CD4-positive, alpha-beta T cell (primary cell): ENCODE measurements at places on chromosomes 5 and 9.

- DNase-seq: peak; percentile 86
Measured at GRCh38 chr9:27572566-27572917, 739 bp downstream of the C9orf72 start.

- DNase-seq: no peak
Measured at GRCh38 chr5:65382582-65382981, 99.1 kb downstream of the ADAMTS6 start.

DNA sequence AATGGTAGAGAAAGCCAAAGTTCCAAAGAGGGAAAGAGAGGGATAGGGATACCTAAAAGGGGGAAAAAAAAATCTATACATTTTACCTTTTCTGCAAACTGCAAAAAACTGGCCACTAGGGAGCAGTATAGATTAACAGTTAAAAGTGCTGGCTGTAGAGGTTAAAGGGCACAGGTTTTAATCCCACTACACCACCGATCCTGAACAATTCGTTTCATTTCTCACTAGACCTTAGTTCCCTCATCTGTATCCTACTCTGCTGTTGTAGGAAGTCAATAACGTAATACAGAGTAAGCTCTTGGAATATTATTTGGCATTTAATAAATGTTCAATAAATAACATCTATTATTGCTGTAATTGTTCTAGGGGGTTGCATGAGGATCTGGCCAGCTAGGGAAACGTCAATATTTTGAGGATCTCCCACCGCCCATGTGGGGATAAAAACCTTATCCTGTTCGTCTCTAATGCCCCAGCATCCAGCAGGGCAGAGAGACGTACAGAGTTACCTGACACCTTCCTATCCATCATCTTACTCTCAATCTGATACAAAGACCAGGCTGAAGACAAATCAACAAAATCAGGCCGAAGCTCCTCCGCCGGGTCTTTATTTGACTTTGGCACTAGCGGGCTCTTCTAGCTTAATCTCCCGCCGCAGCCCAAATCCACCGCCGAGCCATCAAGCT is 757 bp downstream of the CDC26 start:
- no peak for DNase-seq

- DNase-seq: no peak
Measured at GRCh38 chr5:156182174-156182967, 144.6 kb upstream of the SGCD start.

DNA sequence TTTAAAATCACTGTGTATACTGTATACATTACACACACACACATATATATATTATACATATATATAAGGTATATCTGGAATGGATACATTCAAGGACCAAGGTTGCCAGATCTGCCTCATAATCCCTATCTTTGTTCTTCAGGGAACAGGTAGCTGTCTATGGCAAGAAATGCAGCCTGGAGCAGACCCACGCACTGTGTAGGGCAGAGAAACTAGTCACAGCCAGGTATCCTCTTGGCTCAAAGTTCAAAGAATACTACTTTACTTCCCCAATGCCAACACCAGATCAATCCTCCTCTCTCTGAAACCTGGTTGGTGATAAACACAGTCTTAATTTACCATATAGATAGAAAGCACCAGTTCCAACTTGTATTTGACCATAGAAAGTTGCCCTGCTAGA is 313.6 kb downstream of the PRELID2 start:
- no peak for DNase-seq

DNA sequence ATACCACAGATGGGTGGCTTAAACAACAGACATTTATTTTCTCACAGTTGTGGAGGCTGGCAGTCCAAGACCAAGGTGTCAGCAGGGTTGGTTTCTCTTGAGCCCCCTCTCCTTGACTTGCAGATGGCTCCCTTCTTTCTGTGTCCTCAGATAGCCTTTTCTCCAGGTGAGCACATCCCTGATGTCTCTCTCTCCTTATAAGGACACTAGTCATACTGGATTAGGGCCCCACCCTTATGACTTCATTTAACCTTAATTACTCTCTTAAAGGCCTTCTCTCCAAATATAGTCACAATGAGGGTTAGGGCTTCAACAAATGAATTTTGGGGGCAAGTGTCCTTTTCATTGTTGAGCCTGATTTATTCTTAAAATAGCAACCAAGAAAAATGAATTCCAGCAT is 14.7 kb downstream of the PTGER4 start:
- no peak for DNase-seq

- no peak for DNase-seq
Measured at GRCh38 chr5:94595281-94595840, 23.0 kb downstream of the KIAA0825 start.

- DNase-seq: no peak
Measured at GRCh38 chr5:56099346-56099745, 104.6 kb upstream of the IL6ST start.

DNA sequence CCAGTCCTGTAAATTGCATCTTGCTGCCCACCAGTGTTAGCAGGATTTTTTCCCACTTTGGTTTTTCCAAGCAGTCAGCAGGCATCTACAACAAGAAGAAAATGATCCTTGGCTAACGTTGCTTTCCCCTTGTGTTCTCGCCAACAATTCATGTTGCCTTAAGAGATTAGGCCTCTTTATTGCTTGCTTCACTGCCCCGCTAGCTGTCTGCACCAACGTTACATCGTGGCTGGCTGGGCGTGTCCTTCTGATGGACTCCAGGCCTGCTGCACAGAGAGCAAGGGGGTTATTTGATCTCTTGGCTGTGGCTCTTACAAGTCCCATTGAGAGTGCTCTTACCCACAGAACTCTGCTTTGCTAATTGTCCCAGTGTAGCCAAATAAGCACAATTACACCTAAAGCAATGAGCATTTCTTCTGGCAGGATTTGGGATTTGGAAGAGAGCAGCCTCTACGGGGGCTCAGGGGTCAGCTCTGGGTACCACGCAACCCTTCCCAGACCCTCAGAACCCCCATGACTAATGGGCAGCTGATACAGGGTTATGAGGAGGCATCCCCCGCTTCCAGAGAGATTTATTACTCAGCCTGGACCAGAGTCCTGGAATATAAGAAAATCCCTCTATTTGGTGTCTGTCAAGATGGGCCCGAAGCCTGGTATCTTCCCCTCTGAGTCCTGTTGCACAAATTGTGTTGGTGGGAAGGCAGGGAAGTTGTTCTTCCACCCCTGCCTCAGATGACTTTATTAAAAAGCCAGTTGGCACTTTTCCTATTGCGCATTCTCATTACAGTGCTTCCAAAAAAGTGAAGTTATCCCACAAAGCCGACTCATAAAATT is 17.6 kb downstream of the DCANP1 start:
- no peak for DNase-seq

- no peak for DNase-seq
Measured at GRCh38 chr5:178320281-178320855, 87.8 kb upstream of the PHYKPL start.

- no peak for DNase-seq
Measured at GRCh38 chr9:80197661-80198060, 625.9 kb downstream of the TLE4 start.

GRCh38 chr9:2389404-2389803 is 232.2 kb upstream of the VLDLR start:
- no peak for DNase-seq

GRCh38 chr5:51386916-51387883 is 4.0 kb downstream of the ISL1 start:
- no peak for DNase-seq

GRCh38 chr9:13689925-13690324 is 410.4 kb upstream of the MPDZ start:
- no peak for DNase-seq

- no peak for DNase-seq
Measured at GRCh38 chr9:91416096-91416712, 7.4 kb downstream of the NFIL3 start.

GRCh38 chr9:92507005-92507404 is 24.7 kb upstream of the ASPN start:
- no peak for DNase-seq

DNA sequence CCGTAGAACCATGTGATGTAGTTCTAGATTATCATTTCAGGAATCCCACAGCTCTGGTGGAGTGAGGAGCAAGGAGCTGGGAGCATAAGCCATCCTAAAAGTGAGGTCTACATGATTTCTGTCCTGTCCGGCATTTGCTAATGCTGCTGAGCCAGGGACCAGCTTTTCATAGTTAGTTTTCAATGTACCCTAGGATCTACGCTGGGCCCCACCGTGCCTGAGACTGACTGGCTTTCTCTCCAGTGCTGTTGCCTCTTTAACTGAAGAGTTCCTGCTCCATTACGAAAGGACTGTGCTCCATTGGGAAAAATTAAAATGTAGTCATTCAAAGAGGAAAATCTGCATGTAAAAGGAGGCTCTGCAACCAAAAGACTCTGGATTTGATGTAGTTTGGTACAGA is 634.8 kb downstream of the DMRTA1 start:
- no peak for DNase-seq

DNA sequence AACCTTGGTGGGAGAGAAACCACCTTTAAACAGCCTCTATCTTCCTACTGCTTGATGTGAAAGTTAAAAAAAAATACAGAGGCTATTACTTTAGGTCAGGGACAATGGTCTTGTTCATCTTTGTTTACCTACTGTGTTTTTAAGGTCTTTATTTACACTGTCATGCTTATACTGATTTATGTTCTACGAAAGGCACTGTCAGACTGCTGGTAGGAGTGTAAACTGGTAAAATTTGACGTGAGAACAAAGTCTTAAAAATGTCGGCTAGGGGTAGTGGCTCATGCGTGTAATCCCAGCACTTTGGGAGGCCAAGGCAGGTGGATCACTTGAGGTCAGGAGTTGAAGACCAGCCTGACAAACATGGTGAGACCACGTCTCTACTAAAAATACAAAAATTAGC is 42.1 kb upstream of the ELOVL7 start:
- DNase-seq: no peak

DNA sequence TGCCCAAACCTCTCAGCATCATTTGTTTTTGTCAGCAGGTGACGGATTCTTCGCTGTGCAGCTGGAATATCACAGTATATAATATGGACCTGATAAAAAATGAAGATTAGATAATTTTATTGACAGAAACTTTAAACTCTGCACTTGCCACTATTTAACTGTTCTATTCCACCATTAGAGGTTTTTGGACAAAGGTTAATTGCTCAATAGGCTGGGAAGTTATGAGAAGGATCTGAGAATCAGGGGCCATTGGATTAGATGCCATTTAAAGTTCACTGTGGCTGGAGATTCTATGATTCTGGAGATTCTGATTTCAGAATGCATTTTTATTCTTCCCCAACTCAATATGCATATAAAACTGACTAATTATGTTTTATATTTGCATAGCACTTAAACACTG is 59.8 kb upstream of the ANXA1 start:
- no peak for DNase-seq

- peak; percentile 72 for DNase-seq
Measured at GRCh38 chr5:1111727-1112289, at the start of gene SLC12A7. Gene SLC12A7 (minus strand): TSS chr5:1112063. CDS start chr5:1111991, 72 bp downstream.

DNA sequence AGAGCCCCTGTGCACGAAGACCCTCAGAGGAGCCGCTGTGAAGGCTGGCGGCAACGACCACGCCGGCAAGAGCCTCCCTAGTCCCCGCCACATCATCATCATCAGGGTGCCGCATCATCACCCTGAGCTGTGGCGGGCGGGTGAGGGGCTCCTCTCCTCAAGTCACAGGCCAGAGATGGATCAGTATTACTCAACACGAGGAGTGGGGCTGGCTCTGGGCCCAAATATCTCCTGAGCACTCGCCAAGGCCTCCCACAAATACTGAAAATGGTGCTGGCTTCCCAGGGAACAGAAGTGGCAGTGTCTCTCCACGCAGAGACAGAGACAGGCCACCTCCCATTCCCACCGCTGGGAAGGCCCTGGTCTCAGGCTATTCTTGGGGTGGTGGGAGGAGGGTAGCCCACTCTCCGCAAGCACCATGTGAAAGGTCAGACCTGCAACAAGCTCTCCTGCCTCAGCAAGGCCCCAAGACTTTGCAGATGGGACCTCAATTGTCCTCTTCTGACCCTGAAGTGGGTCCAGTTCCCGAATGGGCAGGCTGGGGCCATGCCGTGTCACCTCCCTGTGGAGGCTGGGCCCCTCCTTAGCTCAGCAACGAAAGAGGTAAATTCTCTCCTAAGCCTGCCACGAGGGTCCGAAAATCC is 39.3 kb upstream of the ZNF354A start:
- no peak for DNase-seq

- DNase-seq: peak; percentile 24
Measured at GRCh38 chr5:79025054-79025472, 40.0 kb upstream of the ARSB start.

GRCh38 chr5:73380041-73380440 is 68.5 kb downstream of the FOXD1 start:
- DNase-seq: no peak

GRCh38 chr9:15521254-15521653 is 10.5 kb upstream of the PSIP1 start:
- no peak for DNase-seq
